GM19239 (cell line): ENCODE measurements at places on chromosomes 5 and 9.

- no peak for DNase-seq
Observed at GRCh38 chr9:18745710-18746109, 271.8 kb downstream of the ADAMTSL1 start.

DNA sequence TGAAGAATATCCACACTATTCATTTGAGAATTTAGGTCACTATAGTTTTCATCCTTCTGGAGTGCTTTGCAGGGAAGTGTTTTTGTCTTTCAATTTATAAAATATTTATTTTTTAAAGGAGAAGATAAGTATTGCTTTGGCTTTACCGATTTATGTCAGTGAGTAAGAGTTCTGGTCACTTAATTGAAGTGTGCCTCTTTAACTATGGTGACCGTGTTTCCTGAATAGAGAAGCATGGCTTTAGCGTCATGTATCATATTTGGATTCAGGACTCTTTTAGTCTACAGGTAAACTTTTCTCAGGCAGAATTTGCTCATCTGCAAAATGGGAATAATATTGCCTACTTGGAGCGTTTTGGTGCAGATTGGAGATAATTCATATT is 902 bp downstream of the BDP1 start:
- no peak for DNase-seq

- DNase-seq = no peak
Observed at GRCh38 chr9:131713016-131713415, 26.9 kb downstream of the RAPGEF1 start.

DNA sequence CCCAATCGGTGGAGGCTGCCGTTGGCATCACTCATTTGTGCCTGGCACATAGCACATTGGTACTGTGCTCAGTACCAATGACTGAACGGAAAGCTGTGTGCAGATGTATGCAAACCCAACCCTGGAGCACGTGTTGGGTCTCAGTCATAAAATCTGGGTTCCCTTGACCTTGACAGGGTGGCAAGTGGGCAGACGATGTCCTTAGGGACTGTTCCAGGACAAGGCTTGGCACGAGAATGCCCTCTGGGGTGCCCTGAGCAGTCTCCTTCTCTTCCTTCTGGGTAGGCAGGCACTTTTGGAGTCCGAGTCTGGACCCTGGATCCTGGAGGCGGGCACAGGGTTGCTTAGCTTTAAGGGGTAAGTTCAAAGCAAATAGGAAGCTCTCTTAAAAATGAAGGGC is 75.8 kb downstream of the MACROH2A1 start:
- no peak for DNase-seq

- DNase-seq = no peak
Observed at GRCh38 chr5:71836084-71836483, 117.0 kb downstream of the CARTPT start.

- DNase-seq = no peak
Observed at GRCh38 chr5:3958389-3958788, 362.8 kb downstream of the IRX1 start.

GRCh38 chr9:78354989-78355388 is 58.1 kb downstream of the PSAT1 start:
- DNase-seq = no peak

- no peak for DNase-seq
Observed at GRCh38 chr5:62576570-62577170, 1.9 kb upstream of the LRRC70 start.

DNA sequence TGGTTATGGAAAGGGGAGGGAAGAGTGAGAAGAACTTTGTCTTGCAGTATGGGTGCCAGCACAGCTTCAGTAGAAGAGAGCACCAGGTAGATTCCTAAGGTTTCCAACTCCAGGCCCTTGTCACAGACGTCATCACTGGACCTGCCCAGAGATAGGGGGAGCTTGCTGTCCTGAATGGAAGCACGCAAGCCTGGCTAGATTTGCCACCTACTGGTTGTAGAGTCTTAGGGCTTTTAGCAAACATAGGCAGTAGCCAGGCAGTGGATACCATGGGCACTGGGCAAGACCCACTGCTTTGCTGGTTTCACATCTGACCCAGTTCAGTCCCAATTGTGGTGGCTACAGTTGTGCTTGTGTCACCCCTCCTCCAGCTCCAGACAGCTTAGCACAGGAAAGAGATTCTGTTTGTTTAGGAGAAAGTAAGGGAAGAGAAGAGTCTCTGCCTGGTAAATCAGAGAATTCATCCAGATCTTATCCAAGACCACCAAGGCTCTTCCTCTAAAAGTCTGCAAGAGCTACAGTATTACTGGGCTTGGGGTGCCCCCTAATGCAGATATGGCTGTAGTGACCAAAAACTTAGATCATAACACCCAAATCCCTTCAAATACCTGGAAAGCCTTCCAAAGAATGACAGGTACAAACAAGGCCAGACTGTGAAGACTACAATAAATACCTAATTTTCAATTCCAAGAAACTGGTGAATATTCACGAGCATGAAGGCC is 158.9 kb downstream of the HINT1 start:
- DNase-seq = no peak

GRCh38 chr5:34790069-34790468 is 48.9 kb upstream of the TTC23L start:
- DNase-seq = no peak

- DNase-seq = no peak
Observed at GRCh38 chr9:16915126-16915831, 44.8 kb upstream of the BNC2 start.

GRCh38 chr5:68685863-68686262 is 408.0 kb upstream of the SLC30A5 start:
- DNase-seq = no peak

GRCh38 chr5:55993013-55993412 is 1.8 kb downstream of the IL6ST start:
- DNase-seq = no peak

DNA sequence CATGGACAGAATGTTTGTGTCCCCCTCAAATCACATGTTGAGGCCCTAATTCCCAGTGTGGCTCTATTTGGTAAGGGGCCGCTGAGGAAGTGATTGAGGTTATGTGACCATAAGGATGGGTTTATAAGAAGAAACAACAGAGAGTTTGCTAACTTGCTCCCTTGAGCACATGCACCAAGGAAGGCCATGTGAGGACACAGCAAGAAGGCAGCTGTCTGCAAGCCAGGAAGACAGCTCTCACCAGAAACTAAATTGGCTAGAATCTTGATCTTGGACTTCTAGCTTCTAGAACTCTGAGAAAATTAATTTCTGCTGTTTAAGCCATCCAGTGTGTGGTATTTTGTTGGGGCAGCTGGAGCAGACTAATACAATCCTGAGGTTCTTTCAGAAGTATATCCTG is 35.2 kb upstream of the CDC42SE2 start:
- DNase-seq = no peak

GRCh38 chr5:108196276-108196675 is 185.6 kb downstream of the FBXL17 start:
- DNase-seq = no peak

GRCh38 chr5:112388739-112389138 is 30.3 kb downstream of the EPB41L4A start:
- DNase-seq = no peak

DNA sequence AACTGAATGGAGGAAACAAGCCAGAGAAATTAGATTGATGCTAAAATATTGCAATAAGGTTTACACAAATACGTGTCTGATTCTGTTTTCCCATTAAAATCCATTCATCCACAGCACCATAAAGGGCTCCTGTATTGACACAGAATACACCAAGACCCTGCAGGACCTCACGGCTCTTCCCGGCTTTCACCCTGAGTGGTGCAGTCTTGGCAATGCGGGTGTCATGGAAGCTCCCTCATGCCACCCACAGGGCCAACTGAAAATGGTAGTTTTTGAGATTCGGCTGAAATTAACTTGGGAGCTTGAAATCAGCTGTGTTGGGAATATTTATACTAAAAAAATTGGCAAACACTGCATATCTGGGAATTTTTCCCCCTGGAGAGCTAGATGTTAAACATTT is 17.3 kb upstream of the EXOC3 start:
- no peak for DNase-seq

DNA sequence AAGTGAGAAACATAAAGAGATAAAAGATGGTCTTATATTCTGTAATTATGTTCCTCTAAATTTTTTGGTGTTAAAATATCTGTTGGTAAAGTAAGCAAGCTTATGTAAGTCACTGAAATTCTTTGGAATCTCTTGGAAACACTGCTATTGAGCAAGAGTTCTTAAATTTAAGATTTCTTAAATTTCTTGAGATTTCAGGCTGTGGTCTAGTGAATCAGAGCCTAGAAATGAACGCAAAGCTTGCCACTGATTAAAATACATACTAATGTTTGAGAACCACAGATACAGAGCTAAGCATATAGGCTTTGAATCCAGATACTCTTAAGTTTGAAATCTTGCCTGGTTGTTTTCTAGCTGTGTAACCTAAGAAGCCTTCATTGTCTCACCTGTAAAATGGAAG is 133.4 kb downstream of the TRPM3 start:
- DNase-seq = no peak

DNA sequence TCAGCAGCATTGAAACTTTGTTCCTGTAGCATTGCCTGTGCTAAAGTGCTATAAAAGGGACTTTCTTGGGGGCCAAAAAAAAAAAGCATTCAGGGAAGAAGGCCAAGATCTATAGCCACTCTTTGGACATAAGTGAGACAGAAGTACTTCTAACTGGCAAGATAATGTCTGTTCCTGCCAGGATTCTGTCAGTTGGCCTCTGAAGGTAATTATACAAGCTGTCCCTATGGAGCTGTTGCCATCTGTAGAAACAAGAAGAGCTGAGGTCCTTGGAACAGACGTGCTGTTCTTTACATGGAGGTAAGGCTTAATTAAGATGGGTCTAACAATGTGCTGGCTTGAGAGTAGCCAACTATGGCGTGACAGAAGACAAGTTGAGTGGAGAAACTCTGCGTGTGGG is 9.7 kb downstream of the KIF20A start:
- DNase-seq = no peak

- DNase-seq = no peak
Observed at GRCh38 chr9:129111528-129112151, 425 bp downstream of the PTPA start.

DNA sequence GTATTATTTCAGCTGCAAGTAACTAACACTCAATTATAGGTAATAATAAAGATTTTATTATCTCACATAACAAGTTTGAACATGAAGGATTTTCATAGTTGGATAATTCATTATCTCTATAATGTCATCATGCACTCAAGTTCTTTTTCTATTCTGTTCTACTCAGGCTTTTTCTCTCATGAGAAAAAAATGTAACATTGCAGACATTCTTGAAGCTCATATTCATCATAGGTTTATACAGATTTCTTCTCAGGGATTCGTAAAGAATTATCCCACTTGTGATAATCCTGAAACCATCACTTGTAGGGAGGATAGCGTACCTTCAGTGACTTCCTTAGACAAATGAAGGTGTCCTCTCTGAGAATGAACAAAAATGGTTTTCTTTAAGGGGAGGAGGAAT is 150.3 kb downstream of the XRCC4 start:
- no peak for DNase-seq

DNA sequence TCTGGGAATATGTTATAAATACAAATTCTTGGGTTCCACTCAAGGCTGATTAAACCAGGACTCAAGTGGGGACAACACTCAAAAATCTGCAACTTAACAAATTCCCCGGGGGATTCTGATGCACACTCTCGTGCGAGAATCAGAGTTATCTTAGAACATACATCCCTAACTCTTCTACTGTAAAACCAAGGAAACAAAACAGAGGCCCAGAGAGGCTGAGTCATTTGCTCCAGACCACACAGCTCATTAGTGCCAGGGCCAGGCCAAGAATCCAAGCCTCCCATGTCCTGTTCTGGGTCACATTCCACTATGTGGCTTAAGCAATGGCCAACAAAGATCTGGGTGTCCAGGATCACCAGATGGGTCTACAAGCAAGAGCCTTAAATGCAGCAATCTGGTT is 166.0 kb downstream of the ADAMTS12 start:
- DNase-seq = no peak

- no peak for DNase-seq
Observed at GRCh38 chr9:99736291-99736690, 85.4 kb upstream of the NR4A3 start.

DNA sequence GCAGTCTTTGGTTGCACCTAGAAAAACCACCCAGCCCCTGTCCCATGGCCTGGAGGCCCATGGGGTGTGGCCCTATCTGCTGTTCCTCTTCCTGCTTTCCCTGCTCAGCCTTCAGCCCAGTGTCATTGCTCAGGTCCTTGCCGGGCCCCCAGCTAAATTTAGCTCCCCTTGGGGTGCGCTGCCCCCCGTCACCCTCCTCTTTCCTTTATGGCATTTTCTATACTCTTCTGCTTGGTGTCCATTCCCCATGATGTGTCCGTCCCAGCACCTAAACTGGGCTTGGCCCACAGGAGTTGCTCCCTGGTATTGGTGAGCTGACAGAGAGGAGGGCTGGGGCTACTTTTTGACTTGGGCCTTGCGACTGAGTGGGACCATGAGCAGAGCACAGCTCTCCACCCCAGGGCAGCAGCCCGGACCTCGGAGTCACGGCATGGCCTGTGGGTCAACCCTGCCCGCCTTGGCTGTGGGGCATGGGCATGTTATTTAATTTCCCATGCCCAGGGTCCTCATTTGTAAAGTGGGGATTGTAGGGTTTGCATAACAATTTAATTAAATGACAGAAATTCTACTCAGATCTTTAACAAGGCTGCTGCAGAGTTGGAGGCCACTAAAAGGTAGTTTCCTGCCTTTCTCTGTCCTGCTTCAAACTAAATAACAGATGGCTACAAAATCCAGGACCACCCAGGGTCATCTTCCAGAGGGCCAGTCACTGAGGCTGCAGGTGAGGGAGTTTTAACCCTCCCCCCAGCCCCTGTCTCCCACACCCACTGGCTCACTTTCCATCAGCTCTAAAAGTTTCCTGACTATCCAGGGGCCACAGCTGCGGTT is 98.2 kb downstream of the DAP start:
- DNase-seq = no peak
